ENCODE measurements at places on chromosomes 12 and 14.

DNA sequence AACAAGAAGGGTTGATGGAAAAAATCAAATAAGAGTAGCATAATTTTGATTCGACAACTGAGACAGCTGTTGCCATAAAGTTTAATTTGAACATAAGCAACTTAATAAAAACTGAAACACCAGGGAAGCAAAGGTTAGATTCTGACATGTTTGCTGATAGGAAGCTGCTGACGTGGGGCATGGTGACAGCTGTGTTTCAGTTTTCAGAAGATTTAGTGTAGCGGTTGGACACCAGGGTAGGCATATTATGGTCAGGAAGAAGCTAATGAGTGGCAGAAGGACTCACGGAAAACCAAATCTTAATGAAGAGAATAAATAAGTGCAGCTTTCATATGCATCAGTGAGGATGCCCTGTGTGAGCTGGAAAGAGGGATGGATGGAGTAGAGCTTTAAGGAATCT lies 336.7 kb upstream of the RPL10L start:
- DNase-seq, result no peak

DNA sequence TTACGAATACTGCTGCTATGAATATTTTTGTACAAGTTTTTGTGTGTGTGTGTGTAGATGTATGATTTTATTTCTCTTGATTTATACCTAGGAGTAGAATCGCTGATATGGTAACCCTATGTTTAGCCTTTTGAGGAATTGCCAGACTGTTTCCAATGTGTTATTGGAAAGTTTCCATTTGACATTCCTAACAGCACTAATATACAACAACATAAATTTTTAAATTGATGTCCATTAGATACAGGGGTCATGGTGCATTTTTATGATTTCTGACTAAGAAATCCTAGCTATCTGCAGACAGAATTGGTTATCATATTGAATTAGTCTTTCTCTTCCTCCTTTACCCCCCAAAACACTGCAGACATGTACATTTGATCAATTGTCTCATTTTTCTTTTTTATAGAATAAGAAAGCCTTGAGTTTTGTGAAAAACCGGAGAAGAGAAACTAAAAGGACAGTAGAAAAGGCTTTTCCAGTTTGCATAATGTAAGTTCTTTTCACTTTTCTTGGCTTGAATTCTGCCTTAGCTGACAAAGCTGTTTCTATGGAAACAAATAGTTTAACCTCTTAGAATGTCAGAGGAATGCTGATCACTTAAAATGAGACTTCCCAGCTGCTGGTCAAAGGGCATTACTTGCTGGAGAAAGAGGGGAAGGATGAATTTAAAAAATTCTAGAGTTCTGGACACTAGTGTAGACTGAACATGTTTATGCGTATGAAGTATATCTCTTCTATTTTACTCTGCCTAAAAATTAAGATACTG lies 28.2 kb downstream of the PALS1 start:
- no peak for DNase-seq

DNA sequence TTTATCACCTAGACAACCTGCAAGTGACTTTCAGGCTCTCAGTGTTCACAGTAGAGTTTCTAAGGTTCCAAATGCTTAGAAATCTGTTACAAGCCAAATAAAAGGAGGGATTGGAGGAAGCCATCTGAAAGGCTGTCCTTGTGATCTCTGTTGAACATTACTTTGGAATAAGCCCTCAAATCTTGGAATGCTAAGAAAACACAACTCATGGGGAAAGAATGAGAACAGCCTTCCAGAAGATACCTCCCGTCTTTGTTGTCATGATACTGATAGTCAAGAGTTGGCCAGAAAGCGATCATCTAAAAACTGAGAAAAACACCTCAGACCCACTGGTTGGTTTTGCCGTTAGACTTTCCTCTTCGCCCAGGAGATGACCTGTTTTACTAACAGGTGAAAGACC lies 44.4 kb upstream of the KCNK13 start:
- no peak for DNase-seq

GRCh38 chr12:67720351-67720856 lies 71.9 kb downstream of the DYRK2 start:
- DNase-seq, result no peak

- DNase-seq, result no peak
These were observed 214.5 kb downstream of the BTG1 start for GRCh38 chr12:91931111-91931510.

GRCh38 chr12:77384941-77385340 lies 319.6 kb upstream of the E2F7 start:
- no peak for DNase-seq

DNA sequence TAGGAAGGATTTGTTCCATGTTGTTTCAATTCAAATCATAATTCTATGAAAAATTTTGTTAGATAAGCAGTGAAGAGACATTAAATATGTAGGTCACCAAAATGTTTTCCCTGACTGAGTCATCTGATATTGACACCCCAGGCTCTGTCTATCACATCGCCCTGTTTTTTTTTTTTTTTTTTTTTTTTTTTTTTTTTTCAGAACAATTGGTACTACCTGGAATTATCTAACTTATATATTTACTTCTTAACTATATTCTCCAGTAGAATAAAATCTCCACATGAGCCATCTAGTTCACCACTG lies 97.8 kb upstream of the KRAS start:
- DNase-seq, result no peak

DNA sequence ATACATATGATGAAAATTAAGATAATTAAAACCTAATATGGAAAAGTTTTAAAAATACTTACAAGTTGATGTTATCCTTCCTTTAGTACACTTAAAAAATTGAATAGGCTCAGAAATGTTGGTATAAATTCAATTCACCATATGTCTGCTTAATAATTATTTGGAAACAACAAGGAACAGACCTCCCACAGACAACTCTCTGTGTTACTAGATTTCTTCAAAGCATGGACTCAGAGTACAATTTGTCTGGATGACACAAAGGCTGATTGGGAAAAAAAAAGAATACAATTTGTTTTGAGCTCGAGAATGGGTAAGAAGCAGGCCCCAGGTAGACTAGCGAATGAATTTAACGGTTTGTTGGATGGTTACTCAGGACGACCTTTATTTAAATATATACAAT lies 48.9 kb upstream of the BTG1 start:
- no peak for DNase-seq

DNA sequence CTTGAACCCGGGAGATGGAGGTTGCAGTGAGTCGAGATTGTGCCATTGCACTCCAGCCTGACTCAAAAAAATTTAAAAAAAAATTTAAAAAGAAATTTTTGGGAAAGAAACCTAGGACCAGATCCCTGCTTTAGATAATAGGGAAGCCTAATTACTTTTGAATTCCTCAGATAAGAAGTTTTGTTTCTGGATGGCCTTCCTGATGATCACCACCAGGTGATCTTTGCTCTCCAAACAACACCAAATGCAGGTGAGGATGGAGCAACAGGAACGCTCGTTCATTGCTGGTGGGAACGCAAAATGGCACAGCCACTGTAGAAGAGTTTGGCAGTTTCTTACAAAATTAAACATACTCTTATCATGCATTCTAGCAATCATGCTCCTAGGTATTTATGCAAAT lies 28.5 kb upstream of the KLC1 start:
- DNase-seq, result no peak

GRCh38 chr14:20377171-20377570 lies 33.7 kb downstream of the PARP2 start:
- DNase-seq, result no peak

GRCh38 chr12:13193505-13194231 lies 2.9 kb upstream of the EMP1 start:
- no peak for DNase-seq

DNA sequence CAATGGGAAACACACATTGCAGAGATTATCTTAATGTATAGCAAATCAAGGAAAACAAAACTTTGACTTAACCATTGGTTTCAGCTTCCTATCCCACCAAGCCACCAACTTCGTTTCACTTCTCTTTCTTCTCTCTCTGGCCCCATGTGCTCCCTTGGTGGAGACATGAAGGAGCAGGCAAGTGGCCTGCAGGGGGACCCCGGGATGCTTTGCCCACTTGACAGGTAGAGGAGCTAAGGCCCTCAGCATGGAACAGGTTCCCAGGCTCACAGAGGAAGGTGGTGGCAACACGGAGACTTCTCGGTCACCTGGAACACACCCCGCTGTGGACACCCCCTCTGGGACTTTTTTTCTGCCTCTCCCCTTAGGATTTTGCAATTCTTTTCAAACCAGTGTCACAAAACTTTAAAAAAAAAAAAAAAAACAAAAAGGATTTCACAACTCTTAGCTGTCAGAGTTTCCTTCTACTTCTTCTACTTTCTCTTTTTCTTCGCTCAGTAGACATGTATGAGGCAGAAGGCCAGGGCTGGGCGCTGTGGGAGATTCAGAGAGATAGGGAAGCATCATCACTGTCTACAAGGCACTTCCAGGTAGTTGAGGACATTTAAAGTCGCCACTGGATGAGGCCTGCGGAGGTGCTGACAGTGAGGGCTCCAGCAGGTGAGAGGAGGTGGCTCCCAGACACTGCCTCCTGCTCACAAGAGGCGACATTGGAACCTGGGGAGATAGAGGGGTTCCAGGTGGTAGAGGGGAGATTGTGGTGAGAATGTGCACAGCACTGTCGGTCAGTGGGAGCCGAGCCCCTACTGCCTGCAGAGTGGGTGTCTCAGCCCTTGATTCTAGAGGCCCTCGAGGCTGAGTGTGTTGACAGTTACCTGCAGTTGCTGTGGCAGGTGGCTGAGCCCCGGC lies 119.6 kb downstream of the GCH1 start:
- no peak for DNase-seq

DNA sequence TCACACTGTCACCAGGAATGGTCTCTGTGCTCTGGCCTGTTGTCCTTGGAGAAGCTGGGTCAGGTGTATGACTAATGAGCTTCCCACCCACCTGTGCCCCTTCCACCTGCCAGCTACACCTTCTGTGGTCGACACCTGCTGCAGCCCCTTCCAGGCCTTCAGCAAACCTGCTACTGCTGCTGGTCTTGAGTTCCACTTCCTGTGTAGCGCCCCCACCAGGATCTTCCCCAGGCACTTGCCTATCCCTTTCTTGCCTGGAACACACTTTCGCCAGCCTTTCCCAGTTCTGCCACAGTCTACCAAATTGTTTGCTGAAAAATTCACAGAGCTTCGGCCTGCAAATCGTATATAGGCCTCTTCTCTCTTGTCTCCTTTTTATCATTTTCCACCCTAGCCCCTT lies 75.3 kb downstream of the CRACR2A start:
- no peak for DNase-seq

- DNase-seq, result no peak
These were observed 174.4 kb upstream of the NUDT4 start for GRCh38 chr12:93203361-93203760.

- DNase-seq, result no peak
These were observed 258.5 kb downstream of the NOVA1 start for GRCh38 chr14:26339381-26339780.

Measured in effector memory CD4-positive, alpha-beta T cell (primary cell).